ENCODE measurements at places on chromosomes 11 and 22.

- DNase-seq = no peak
These were observed 102.4 kb upstream of the MTMR2 start for GRCh38 chr11:96026310-96026709.

DNA sequence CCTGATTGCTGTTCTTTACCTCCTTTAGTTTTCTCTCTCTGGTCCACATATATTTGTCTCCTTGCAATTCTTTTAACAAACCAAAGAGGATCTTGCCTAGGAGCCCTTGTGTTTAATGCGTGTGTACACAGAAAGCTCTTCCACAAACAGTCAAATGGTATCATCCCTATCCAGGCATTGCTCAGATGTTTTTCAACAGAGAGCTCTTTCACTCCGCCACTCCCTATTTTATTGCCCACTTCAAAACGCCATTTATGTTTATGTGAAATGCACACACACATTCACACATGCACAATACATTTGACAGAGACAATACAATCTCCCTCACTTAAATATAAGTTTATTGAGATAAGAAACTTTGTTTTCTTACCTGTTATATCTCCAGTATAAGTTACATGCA is 4.7 kb downstream of the OR5AP2 start:
- DNase-seq = no peak

DNA sequence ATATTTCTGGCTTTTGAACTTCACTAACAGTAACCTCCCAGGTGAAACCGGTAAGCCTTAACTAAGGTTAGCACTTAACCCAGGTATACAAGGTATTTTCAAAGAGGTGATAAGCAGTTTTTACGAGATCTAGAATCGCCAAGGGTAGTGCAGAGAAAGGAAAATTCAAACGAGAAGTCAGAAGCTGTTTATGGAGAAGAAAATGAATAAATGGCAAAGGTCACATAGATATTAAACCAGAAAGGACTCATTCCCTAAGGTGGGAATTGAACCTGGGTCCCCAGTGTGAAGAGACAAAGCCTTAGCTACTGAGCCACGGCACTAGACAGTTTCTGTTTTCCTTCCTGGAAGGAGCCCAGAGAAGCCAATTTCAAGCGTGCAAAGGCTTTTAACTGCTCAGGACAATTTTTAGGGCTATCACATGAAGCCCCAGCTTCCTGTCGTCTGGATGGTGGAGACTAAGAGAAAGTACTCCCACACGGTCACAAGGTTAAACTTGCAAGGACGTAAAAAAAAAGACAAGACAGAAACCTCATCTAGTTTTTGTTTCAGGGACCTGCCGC is 5.7 kb upstream of the C1QTNF6 start:
- DNase-seq = peak; percentile 47

GRCh38 chr22:19674929-19675253 is 39.4 kb upstream of the SEPTIN5 start:
- no peak for DNase-seq

DNA sequence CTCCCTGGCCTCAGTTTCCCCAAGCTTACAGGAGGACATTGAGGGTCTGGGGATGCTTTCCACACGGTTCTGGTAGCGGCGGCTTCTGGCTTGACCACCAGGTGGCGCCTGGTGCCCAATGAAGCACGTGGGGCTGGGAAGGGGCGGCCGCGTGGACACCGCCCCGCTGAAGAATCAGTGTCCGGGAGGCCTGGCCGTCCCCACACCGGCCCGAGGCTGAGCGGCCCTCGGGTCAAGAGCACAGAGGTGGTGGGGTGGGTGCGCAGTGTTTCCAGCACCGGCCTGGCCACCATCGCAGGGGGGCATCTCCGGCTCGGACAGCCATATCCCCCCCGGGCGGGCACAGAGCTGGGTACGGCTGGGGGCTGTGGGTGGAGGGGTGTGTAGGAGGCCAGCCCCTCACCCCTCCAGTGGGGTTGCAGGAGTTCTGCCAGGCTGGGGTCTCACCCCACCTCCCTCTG is 27.8 kb upstream of the PPARA start:
- DNase-seq = peak; percentile 73

DNA sequence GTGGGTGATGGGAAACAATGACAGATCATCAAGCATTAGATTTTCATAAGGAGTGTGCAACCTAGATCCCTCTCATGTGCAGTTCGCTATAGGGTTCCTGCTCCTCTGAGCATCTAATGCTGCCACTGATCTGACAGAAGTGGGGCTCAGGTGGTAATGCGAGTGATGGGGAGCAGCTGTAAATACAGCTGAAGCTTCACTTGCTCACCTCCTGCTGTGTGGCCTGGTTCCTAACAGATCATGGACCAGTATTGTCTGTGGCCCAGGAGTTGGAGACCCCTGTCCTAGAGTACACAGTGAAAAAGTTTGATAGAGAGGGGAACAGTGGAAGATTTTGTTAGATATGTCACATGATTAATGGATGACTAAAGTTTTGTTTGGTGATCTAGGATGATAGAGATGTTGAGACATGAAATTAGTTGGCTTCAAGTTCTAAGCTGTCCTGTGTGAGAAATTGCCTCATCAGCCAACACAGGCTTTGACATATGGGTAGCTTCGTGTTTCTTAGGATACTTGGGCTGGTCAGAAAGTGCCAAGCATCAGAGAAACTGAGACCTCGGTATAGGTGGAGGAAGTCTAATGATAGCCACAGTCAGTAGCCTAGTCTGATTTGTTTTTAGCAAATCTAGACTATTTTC is 47.4 kb downstream of the ARHGEF12 start:
- DNase-seq = no peak

DNA sequence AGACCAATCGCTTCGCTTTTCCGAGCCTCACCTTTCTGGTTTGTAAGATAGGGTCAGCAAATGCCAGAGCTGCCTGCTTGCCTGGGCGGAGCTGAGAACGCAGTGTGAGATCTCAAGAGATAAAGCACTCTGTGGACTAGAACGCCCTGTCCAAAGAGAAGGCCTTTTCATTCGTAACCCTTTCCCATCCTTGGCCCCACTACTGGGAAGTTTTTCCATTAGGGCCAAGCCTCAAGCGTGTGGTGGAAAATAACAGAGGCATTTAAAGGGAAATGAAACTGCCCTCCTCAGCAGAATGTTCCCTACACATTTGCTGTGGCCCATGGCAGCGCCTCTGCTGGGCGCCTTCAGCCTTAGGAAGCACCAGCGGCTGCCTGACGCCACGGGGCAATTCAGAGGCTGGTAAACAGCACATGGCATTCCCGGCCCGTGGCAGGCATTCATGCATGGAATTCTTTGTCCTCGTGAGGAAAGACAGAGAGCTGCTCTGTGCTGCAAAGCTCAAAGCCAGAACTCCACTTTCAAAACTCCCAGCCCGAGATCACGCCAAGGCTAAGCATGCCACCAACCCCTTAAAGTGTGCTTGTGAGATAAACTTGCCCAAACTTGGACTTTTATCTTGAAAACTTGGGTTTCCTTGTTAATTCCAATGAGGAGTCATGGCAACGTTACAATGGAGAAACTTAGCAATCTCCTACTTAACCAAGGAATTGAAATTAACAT is 38.1 kb downstream of the AHNAK start:
- no peak for DNase-seq

- DNase-seq = no peak
These were observed 154.4 kb downstream of the BBOX1 start for GRCh38 chr11:27194976-27195375.

DNA sequence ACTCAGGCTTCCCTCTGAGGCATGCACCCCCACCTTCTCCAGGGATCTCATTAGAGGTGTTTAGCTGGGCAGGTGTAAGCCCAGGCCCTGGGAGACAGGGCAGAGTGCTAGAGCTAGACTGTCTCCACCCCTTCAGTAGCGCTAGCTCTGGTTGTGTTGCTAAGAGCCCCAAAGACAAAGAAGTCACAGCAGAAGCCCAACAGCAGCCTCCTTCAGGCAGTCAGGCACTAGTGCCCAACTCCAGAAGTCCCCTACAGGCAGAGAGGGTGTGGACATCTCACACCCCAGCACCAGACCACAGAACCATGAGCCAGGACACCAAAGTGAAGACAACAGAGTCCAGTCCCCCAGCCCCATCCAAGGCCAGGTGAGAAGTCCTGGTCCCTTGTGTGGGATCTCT is at the start of gene CNGA4:
TSS of gene CNGA4 (plus strand) at position 188 of the 400 bp plus-strand sequence. CDS start at position 306, 118 bp downstream.
- DNase-seq = no peak

GRCh38 chr11:14420223-14420622 is 61.2 kb upstream of the RRAS2 start:
- DNase-seq = no peak

- DNase-seq = no peak
These were observed 128.5 kb downstream of the CWF19L2 start for GRCh38 chr11:107329164-107329563.

DNA sequence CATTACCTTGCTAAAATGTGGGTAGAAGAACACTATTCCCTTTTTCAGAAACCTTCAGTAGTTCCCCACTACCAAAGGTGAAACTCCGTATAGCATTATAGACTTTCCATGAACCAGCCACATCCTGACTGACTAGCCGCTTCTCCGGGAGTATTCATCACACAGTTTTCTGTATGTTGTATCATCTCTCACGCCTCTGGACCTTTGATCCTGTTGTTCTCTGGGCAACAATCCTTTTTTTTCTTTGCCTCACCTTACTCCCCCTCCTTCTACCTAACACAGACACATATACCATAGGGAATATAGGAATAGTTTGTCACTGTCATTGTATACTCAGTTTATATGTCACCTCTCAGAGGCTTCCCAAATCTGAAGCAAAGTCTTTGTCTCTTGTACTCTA is 20.8 kb downstream of the ZC3H12C start:
- no peak for DNase-seq

- no peak for DNase-seq
These were observed 3.0 kb upstream of the SCUBE2 start for GRCh38 chr11:9094420-9094819.

DNA sequence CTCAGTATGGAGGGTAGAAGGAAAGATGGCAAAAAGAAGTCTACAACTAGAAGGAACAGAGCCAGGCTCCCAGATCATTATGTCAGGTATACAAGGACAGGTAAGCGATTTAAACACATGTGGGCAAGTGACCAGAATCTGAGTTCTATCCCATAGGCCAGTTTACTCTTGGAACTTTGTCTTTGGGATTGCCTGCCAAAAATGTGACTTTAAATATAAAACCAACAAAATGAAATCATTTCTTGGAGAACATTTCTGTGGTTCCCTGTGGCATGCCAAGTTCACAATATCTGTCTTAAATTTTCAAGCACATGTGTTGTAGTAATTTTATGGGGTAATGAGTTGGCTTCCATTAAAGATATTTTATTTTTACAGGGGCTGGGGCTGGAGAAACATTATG is 141.0 kb downstream of the SLC17A6 start:
- no peak for DNase-seq

- DNase-seq = no peak
These were observed 364.2 kb downstream of the TENM4 start for GRCh38 chr11:79076526-79077115.

- DNase-seq = no peak
These were observed 42.9 kb downstream of the GAB4 start for GRCh38 chr22:16965083-16965482.

- no peak for DNase-seq
These were observed 15.1 kb downstream of the SPTBN2 start for GRCh38 chr11:66713746-66714480.

DNA sequence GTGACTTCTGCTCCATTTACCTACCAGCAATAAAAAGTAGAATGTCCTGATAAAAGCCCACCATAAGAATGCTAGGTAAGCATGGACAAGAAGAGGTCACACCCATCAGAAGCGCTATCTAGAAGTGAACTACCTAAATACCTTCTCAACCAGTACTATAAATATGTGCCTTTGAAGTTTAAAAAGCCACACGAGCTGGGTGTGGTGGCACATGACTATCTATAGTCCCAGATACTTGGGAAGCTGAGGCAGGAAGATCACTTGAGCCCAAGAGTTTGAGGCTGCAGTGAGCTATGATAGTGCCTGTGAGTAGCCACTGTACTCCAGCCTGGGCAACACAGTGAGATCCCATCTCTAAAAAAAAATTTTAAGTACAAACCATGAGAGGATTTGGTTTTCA is 66.7 kb downstream of the PACSIN2 start:
- DNase-seq = no peak

DNA sequence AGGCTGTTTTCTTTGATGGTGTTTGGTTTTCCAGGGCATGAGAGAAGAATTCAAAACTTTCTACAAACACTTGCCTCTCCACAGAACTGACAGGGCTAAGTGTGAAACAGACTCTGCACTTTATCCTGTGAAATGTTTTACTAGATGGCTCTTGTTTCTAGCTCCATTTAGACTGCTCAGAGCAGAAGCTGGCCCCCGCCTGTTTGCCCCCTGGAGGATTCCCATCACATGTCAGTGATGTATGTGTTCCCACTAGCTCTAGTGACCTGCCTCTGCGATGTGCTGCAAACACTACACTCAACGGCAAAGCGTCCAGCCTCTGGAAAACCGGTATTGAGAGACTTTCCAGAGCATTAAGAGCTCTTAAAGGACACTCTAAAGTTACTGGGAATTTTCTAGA is 41.4 kb upstream of the PCF11 start:
- DNase-seq = no peak
